T-cell (primary cell): ENCODE measurements at places on chromosomes 1 and 21.

DNA sequence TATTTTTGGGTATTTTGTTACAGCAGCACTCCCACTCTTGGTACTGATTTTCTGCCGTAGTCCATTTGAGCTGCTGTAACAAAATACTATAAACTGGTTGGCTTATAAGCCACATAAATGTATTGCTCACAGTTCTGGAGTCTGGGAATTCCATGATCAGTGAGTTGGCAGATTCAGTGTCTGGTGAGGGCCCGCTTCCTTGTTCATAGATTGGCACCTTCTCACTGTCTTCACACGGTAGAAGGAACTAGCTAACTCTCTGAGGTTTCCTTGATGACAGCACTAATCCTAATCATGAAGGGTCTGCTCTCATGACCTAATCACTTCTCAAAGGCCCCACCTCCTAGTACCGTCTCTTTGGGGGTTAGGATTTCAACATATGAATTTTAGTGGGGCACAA is 85.2 kb downstream of the HHAT start:
- no peak for DNase-seq

DNA sequence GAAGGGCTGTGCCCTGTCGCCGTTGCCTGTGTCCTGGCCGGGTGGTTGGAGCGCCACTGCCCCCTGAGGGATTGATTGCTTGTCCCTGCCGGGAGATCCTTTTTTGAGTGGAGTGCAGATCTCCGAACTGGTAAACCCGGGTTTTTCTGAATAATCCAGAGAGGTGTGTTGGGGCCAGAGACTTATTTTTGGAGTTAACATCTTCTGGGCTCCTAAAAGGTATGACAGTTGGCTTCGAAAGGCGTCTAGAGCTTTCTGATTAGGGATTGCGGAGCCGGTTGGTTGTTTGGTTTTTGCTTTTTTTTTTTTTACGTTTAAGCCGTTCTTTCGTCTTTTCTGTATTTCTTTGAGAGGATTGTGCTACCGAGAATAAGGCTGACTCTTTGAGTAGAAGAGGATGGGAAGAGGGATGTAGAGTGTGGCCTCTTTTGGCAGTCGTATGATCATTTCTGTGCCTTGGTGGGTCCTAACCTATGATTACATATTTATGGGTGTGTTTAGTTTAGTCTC is 756 bp downstream of the RLF start:
- no peak for DNase-seq

DNA sequence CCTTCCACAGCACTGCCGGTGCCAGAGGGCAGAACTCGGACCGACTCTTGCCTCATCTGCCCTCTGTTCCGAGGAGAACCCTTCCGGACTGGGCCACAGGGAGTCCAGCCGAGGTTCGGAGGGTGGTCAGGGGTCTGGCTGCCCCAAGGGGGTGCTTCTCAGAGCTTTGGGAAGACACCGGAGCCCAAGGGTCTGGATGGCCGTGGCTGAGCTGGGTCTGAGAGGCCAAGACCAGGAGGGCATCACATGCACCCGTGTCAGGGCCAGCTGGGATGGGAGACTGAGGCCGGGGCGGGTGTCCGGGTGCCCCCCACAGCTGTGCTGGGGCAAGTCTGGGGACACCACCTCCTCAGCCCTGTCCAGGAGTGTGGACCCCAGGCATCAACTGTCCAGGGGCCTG is 51.1 kb downstream of the SLX9 start:
- DNase-seq = no peak

DNA sequence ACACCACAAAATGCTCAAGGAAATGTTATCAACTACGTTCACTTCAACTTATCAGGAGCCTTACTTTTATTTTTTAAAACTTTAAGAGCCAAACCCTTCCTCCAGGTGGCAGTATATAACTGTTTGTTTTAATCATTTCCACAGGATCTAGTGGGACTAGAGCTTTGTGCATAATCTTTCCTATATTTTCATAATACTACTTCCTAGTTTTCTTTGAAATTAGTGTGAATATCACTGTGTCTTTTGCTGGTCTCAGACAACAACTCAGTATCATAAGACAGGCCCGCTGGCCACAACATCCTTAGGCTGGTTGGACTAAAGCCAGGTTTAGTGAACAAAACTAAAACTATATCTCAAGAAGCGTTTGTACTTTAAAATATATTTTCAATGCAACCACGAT is 145.5 kb downstream of the TIAM1 start:
- DNase-seq = no peak

DNA sequence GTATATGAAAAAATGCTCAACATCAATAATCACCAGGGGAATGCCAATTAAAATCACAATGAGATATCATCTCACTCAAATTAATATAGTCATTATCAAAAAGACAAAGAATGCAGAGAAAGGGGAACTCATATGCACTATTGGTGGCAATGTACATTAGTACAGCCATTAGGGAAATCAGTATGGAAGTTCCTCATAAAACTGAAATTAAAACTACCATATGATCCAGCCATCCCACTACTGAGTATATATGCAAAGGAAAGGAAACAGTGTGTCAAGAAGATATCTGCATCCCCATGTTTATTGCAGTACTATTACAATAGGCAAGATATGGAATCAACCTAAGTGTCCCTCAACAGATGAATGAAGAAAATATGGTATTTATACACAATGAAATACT is 32.1 kb upstream of the TEKT2 start:
- no peak for DNase-seq

DNA sequence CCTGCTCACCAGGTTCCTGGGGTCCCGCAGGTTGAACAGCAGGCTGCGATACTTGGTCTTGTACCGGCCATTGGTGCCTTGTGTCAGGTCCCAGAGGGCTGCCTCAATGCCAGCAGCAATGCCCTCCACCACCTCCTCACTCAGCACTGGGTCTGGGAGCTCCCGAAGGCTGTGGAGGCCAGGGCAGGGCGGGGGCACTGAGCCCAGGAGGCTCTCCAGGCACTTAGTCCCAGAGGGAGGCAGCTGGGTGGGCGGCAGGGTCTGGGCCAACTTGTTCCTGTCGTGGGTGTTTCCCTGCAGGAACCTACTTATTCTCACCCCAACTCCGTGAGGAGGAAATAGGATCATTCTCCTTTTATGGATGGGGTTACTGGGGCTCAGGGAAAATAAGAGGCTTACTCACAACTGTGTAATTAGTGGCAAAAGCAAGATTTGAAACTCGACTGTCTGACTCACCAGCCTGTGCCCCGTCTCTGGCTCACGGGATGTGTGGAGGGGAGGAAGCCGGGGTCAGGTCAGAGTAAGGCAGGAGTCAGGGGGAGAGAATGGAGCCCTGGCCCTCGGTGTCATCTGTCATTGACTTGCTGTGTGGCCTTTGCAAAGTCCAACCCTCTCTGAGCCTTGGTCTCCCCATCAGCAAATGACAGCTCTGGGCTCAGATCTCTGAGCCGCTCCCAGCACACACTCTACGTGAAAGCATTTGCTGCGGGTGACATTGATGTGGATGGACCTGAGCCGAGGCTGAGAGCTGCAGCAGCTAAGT is 17.2 kb downstream of the SPOCD1 start:
- no peak for DNase-seq

DNA sequence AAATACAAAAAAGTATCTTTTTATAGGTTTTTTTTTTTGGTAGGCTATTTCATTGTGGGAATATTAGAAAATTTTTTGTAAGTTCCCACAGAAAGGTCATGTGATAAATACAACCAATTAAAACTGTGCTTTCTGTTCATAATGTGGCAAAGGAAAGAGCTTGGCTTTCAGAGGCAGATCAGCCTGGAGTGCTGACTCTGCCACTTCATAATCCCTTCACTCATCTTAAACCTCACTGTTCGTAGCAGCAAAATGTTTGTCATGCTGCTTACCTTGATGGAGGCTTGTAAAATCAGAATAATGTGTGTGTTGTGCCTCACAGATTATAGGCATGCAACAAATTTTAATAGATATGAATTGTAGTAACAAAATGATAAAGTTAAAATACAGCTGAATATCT is 176.8 kb downstream of the ZP4 start:
- no peak for DNase-seq

- DNase-seq = no peak
Observed at GRCh38 chr1:54927472-54928240, 40.7 kb upstream of the DHCR24 start.

DNA sequence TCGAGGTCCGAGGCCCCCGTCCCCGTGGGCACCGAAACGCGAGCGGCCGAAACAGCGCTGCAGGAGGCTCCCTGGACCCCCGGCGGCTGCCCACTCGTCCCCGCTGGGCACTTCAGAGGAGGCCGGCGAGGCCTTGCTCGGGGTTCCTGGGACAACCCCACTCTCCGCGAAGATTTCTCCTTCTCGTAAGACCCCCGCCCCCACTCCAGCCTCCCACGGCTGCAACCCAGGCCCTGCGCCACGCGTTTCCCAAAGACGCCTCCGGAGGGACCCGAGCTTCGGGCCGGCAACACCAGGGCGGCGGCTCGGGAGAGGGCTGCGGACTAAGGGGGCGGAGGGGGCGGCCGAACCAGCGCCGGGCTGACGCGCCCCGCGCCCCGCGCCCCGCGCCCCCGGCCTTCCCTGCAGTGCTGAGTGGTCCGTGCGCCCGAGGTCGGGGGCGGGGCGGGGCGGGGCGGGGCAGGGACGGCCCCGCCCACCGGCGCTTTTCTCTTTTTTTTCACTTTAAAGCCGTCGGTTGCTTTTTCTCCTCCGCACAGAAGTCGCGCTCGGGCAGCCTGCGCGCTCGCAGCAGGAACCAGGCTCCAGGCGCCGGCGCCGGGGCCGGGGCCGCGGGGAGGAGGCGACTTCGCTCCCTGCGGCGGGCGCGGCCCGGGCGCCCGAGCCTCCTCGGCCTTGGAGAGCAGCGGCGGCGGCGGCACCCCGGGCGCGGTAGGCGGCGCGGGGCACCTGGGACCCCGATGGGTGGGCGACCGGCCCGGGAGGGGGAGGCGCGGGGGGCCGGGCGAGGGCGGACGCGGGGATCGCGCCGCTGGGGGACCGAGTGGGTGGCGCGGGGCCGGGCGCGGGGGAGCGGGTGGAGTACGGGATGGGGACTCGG is at the start of gene SPSB1:
Gene SPSB1 (plus strand): TSS at position 534 of the 880 bp plus-strand sequence. CDS start 62,998 bp downstream, outside the sequence.
- DNase-seq = peak; percentile 59

DNA sequence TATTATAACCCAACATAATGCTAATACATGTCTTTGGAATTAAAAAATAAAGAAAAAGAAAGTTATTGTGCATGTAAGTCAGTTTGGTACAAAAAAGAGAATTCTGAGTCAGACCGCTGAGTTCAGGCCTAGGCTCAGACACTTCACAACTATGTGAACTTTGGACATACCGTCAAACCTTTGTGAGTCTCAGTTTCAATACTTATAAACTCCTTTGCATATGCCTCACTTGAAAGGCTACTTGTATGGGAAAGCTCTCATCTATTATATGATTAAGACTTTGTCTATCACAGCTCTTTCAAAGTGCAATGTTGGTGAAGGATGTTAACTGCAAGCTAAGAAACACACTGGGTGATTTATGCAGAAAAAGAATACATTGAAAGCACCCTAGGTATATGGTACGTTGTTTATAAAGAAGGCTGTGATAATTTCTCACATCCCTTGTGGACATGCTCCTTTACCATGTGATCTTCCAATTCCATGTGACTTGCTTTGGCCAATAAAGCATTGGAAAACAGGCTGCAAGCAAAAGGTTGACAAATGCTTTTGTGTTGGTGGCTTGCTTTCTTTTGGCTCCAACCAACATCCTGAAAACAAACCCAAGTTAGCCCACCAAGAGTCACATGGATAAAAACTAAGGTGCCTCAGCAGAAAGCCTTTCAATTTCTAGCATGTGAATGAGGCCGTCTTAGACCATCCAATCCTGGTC is 49.6 kb downstream of the INTS7 start:
- no peak for DNase-seq

- DNase-seq = no peak
Observed at GRCh38 chr1:207261971-207262370, 59.5 kb upstream of the CD55 start.

DNA sequence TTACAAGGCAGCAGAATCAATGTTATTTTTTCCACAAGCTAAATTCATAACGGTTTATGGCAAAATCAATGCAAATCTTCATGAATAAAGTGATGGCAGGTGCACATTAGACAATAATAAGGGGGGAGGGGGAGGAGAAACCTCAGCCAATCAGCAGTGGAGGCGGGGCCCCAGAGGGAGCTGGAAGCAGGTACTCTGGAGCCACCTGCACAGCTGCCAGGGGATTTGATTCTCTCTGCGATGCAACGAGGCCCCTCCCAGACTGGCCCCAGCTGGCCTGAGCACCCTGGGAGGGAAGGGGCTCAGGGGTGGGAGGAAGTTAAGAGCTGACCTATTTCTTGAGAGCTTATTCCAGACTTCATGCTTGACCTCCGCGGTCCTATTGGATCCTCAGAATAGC is 127.8 kb upstream of the IGSF21 start:
- DNase-seq = no peak

GRCh38 chr21:37865156-37865555 is 51.1 kb downstream of the KCNJ6 start:
- no peak for DNase-seq

GRCh38 chr1:19325368-19325957 is 13.3 kb downstream of the SLC66A1 start:
- no peak for DNase-seq

- no peak for DNase-seq
Observed at GRCh38 chr1:33004613-33005012, 32.1 kb downstream of the AK2 start.

DNA sequence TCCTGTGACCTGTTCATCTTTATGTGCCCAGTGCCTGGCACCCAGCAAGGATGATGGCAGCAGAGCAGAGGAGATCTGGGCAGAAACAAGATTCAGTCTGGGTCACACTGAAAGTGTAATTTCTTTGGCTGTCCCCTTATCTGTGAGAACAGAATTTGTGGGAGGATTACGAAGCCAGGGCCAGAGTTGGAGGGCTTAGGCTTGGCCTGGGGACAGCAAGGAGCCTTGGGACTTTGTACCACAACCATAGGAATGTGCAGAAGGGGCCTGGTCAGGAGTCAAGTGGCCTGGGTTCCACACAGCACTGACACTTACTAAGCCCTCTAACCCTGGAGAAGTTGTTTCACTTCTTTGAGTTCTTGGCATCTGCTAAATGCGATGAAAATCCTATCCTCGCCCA is 12.8 kb downstream of the PMVK start:
- no peak for DNase-seq

DNA sequence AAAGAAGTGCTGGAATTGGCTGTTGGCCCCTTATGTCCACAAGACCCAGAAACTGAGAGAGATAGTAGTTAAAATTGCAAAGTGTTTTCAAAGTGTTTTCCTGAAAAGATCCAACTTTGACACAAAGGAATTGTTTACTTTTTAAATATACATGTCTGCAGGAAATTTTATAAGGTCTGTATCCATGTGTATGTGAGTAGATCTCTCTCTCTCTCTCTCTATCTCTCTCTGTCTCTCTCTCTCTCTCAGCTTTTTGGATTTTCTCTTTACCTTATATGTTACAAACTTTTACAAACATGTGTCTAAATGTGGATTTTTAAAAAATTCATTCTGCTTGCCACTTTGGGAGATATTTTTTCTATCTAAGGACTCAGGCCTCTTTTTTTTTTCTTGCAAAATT is 358.6 kb downstream of the SIPA1L2 start:
- DNase-seq = no peak

- no peak for DNase-seq
Observed at GRCh38 chr1:52139817-52140540, 1.9 kb upstream of the ZFYVE9 start.
